ENCODE measurements at places on chromosomes 2 and 18.

- no peak for DNase-seq
Observed at GRCh38 chr2:187358531-187358930, 89.5 kb downstream of the CALCRL start.

DNA sequence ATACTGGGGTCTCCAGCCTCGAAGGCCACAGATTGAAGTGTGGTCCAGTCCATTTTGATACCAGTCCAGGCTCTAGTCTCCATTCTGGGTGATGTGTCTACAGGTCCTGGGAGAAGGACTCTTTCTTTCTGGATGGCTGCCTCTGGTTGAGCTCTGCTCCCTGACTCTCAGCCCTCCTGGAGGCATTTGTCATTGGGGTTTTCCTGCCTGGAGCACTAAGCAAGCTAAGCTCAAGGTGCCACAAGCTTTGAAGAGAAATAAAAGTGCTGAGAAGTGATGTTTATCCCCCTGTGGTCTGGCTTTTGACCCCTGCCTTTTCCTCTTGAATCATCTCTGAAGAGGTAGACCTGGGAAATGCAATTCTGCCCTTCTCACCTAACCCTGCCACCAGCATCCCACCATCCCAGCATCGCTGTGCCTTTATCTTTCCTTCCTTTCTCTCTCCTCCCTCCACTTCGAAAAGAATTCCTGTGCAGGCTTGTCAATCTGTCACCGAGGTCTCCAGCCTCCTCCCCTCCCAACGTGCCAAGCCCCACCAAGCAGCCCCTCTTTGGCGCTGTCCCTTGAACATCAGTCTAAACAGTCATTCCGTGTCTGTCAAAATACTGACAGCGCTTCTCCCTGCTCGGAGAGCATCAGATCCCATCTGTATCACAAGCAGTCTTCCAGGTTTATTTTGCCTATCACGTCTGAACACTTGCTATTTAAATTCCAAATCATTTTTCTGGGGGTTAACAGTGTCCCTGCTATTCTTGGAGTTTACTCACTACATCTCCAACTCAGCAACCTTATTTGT is 334.6 kb upstream of the SLC14A2 start:
- no peak for DNase-seq

- DNase-seq: no peak
Observed at GRCh38 chr18:13448335-13448795, 229.8 kb downstream of the LDLRAD4 start.

- DNase-seq: no peak
Observed at GRCh38 chr2:37276291-37276690, 44.8 kb downstream of the NDUFAF7 start.

GRCh38 chr2:105244451-105244850 is 2.9 kb downstream of the GPR45 start:
- DNase-seq: no peak

DNA sequence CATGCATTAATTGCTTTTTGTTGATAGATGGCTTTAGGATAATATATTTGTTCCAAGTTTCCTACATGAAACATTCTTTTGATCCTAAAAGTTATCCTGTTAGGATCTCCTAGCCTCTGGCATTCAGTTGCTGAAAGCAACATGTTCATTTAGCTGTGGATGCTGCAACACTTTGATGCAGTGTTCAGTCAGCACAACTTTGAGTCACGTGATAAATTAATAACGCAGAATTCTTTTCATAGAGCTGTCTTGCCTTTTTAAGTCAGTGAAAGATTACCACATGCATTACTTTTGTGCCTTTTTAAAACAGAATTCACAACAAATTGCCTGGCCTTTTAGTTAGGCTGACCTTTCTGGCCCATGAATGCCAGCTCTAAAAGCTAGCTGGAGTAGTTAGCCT is 1467.9 kb upstream of the ZEB2 start:
- DNase-seq: no peak

DNA sequence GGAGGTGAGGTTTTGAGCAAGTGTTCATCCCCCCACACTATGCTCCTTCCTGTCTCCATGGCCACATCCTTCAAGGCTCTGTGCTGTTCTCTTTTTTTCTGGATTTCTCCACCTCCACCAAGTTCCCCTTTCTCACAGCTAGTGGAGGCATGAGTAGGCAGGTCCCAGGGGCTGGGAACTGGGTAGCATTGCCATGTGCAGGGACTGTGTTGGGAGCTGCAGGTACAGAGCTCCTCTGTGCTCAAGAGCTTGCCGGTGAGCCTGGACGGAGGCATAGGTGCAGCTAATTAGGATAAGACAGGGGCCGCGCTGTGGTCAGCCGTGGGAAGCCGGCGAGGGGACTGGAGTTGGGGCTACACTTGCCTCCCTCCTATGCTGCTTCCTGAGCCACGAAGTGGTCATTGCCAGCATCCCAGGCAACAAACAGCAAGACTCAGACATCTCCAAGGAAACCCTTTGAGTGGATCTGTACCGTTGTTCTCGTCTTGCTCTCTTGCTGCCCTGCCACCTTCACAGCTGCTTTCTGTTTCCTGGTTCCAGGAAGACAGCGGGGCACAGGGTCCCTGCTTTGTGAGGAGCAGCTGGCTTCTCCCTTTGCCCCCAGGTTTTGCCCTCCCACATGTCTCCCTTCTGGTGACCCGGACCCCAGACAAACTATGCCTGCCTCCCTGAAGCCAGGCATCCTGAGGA is 36.9 kb downstream of the ATOH8 start:
- no peak for DNase-seq

DNA sequence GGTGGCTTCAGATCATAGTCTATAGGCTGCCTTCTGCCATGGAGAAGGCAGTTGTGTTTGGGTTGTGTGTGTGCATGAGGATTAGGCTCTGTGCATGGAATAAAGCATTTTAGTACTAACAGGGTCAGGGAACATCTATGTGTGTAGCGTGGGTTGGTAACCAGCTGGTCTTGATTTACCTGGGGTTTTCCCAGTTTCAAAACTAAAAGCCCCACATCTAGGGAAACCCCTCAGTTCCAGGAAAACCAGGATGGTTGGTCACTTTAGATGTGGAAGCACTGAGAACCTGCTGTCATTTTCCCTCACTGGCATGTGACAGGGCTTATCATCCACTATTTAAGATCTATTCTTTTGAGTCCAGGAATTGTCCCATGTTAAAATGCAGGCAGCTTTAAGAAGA is 116.3 kb downstream of the POLE4 start:
- no peak for DNase-seq

DNA sequence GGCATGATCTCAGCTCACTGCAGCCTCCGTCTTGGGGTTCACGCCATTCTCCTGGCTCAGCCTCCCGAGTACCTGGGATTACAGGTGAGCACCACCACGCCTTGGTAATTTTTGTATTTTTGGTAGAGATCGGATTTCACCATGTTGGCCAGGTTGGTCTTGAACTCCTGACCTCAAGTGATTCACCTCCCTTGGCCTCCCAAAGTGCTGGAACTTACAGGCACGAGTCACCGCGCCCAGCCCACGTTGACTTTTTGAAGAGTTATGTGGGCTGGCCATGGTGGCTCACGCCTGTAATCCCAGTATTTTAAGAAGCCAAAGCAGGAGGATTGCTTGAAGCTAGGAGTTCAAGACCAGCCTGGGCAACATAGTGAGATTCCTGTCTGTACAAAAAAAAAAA is 20.8 kb downstream of the CCL20 start:
- no peak for DNase-seq

DNA sequence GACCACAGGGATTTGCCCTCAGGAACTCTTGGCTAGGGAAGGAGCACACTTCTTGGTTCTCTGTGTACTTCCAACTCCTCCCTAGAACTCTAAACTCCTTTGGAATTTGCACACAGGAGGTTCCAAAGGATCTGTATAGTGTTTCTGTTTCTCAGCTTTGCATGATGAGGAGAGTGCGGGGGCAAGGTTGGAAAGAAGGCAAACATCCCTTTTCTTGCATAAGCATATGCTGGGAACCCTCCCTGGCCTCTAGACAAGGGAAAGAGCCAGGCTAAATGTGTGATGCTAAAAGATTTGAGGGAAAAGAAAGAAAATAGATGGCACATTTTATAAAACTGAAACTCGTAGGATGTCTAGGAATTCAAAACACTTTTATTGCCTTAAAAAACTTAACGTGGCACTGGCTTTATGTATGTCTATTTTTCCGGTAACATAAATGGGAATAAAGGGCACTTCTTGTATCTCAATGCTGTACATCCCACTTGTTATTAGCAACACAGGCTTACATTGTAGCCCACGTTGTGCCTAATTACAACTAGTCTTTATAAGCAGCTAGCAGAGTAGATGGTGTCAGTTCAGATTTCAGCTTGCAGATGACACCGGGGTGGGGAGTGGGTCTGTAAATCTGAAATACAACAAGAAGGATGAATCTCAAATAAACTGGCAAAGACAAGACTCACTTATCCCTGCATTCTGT is 165.8 kb downstream of the GPD2 start:
- DNase-seq: no peak

- peak; percentile 99 for DNase-seq
Observed at GRCh38 chr2:85772019-85772745, 18.4 kb downstream of the ATOH8 start.

- no peak for DNase-seq
Observed at GRCh38 chr18:34754300-34754699, 44.2 kb downstream of the DTNA start.

Data from NCI-H2171 (cell line).